Activated naive CD4-positive, alpha-beta T cell treated with anti-CD3 and anti-CD28 coated beads, Interleukin-2, amount 10 ng/mL, durations not matched to agents 5 hours and 36 hours (primary cell): ENCODE measurements at places on chromosomes 7 and 10. TPM values are rescaled to one million over a fixed set of nuclear protein-coding genes. Genes with fewer than 3 reads are reported as not detected.

FAM24A gene
- not detected for total RNA-seq

DRGX gene
- total RNA-seq: not detected

TMEM184A gene
- total RNA-seq: not detected

KIAA1217 gene
- 0.10 TPM for total RNA-seq

CLDN3 gene
- total RNA-seq: not detected

ZDHHC4 gene
- 36.8 TPM for total RNA-seq

EPHA1 gene
- 13.4 TPM for total RNA-seq

ICA1 gene
- 2.6 TPM for total RNA-seq

MAGI2 gene
- 0.05 TPM for total RNA-seq

DNAJC2 gene
- 24.8 TPM for total RNA-seq

DNAJC12 gene
- 1.1 TPM for total RNA-seq

PAX2 gene
- total RNA-seq: not detected

SORBS1 gene
- 0.35 TPM for total RNA-seq

MCMBP gene
- total RNA-seq: 66.2 TPM

FAM204A gene
- 52.9 TPM for total RNA-seq

IL2RA gene
- 203 TPM for total RNA-seq

FGFBP3 gene
- 2.1 TPM for total RNA-seq

ZNF92 gene
- 16.7 TPM for total RNA-seq

GBX1 gene
- not detected for total RNA-seq

GPR37 gene
- total RNA-seq: not detected

CCM2 gene
- 125 TPM for total RNA-seq

DENND10 gene
- 39.0 TPM for total RNA-seq

SAP25 gene
- 37.0 TPM for total RNA-seq

DENND2A gene
- total RNA-seq: not detected

NUP205 gene
- total RNA-seq: 72.4 TPM

GJD4 gene
- not detected for total RNA-seq

FOXL3 gene
- not detected for total RNA-seq

ZNF804B gene
- not detected for total RNA-seq

SFRP5 gene
- not detected for total RNA-seq

PTCD1 gene
- total RNA-seq: 10.0 TPM

SCRN1 gene
- 1.0 TPM for total RNA-seq

CALHM3 gene
- 0.14 TPM for total RNA-seq

MNX1 gene
- total RNA-seq: not detected

SEC23IP gene
- total RNA-seq: 51.9 TPM

MOGAT3 gene
- not detected for total RNA-seq

OR2A1 gene
- 0.12 TPM for total RNA-seq

HYAL4 gene
- total RNA-seq: not detected

GPNMB gene
- total RNA-seq: not detected

ENO4 gene
- total RNA-seq: not detected

POLR2J2 gene
- total RNA-seq: 13.4 TPM

SH2D4B gene
- total RNA-seq: 0.15 TPM
